ENCODE measurements at places on chromosomes 1 and 21. TPM values are rescaled to one million over a fixed set of nuclear protein-coding genes. Genes with fewer than 3 reads are reported as not detected.

Gene RIPPLY3
- 1.2 TPM for total RNA-seq

Gene NTPCR
- 46.8 TPM for total RNA-seq

- H3K36me3 ChIP-seq = no peaks in the 10 kb centered on the region
- H3K27me3 ChIP-seq = no peaks in the 10 kb centered on the region
- no peak for DNase-seq
- H3K4me1 ChIP-seq = no peaks in the 10 kb centered on the region
Observed at GRCh38 chr1:4147509-4147908, 247.4 kb upstream of the C1orf174 start.

DNA sequence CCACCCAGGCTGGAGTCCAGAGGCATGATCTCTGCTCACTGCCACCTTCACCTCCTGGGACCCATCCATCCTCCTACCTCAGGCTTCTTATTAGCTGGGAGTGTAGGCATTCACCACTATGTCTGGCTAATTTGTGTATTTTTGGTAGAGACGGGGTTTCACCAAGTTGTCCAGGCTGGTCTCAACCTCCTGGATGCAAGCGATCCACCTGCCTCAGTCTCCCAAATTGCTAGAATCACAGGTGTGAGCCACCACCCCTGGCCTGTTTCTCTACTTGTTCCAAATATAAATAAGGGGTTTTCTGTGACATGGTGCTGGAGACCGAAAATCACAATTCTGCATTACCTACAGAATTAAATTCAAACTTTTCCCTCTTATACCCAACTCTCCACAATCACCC is 36.6 kb upstream of the HSD3B1 start:
- H3K27ac ChIP-seq = no peak overlapping the region
- no peak for DNase-seq
- H3K27me3 ChIP-seq = peaks cover 5% of the 10 kb centered on the region
- H3K4me1 ChIP-seq = no peaks in the 10 kb centered on the region

Gene C1orf50
- total RNA-seq = 5.8 TPM

GRCh38 chr1:182633657-182634281 is 29.6 kb upstream of the RGS16 start:
- no peaks in the 10 kb centered on the region for H3K4me1 ChIP-seq
- no peaks in the 10 kb centered on the region for H3K27me3 ChIP-seq
- H3K36me3 ChIP-seq = no peaks in the 10 kb centered on the region

DNA sequence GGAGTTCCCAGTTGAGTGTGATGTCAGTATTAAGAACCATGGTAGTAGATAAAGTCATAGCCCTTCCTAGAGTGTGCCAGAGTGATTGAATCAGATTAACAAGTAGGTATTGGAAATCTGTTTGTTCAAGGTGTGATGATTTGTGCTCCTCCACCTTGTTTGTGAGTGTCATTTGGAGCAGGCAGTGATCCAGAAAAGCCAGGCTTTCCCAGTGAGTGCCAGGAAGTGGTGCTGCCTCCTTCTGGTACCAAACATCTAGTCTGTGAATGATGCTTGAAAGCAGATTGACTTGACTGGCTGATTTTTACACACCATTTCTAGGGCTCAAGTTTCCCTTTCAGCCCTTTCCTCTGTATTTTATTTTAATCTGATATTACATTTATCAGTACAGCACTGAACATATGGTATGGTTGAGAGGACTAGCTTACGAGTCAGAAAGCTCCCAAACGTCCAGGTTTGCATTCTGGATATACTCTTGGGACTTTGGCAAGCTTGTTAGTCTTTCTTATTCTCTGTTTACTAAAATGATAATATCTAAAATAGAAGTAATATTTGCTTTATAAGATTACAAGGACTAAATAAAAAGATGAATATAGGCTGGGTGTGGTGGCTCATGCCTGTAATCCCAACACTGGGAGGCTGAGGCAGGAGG is 100.7 kb downstream of the PATJ start:
- H3K4me3 ChIP-seq = no peak overlapping the region
- no peak for DNase-seq
- no peak overlapping the region for H3K27ac ChIP-seq
- no peaks in the 10 kb centered on the region for H3K27me3 ChIP-seq
- no peaks in the 10 kb centered on the region for H3K4me1 ChIP-seq

Gene MKNK1
- total RNA-seq = 40.1 TPM

Gene WDR64
- not detected for total RNA-seq

- no peaks in the 10 kb centered on the region for H3K27me3 ChIP-seq
- no peaks in the 10 kb centered on the region for H3K36me3 ChIP-seq
- H3K4me3 ChIP-seq = peak overlapping the region; percentile 56
- H3K27ac ChIP-seq = peak overlapping the region; percentile 79
Observed at GRCh38 chr1:203626910-203627246, 246 bp downstream of the ATP2B4 start.

DNA sequence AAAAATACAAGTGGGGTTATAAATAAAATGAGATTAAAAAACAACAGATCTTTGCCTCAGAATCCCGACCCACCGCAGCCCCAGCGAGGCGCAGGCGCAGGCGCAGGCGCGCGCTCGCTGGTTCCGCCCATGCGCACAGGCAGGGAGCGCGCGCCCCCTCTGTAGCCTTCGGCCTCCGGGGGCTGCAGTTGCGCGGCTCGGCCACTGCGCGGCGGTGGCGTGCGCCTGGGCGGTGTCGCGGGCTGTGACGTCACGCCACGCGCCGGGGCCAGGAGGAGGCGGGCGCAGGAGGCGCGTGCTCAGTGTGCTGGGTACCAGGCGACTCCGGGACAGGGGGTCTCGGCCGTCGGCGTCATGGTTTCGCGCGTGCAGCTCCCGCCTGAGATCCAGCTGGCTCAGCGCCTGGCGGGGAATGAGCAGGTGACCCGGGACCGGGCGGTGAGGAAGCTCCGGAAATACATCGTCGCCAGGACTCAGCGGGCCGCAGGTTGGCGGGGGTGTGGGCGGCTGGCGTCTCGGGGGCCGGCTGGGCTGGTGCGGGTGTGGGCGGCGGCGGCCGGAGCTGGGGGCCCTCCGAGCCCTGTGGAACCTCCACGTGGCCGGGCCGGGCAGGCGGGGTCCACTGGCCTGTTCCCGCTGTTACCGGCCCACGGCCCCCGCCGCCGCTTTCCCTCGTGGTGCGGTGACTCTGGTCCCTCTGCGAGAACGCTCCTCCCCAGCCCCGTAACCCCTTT is at the start of gene RRP1:
TSS of gene RRP1 (plus strand) at position 302 of the 734 bp plus-strand sequence. CDS start at position 355, 53 bp downstream.
- H3K27ac ChIP-seq = peak within 1 kb of the TSS; percentile 84
- no peaks in the 10 kb centered on the region for H3K27me3 ChIP-seq
- 0 out of 2 replicates have a peak, but pooled peaks cover 6% of the 10 kb centered on the region for H3K4me1 ChIP-seq
- DNase-seq = peak; percentile 22
- peaks cover 3% of the 10 kb centered on the region for H3K36me3 ChIP-seq
